Activated CD4-positive, CD25-positive, alpha-beta regulatory T cell (primary cell): ENCODE measurements at places on chromosomes 11 and 22.
A peak's percentile ranks its signal among the peaks of the same experiment; 100 is the strongest.

DNA sequence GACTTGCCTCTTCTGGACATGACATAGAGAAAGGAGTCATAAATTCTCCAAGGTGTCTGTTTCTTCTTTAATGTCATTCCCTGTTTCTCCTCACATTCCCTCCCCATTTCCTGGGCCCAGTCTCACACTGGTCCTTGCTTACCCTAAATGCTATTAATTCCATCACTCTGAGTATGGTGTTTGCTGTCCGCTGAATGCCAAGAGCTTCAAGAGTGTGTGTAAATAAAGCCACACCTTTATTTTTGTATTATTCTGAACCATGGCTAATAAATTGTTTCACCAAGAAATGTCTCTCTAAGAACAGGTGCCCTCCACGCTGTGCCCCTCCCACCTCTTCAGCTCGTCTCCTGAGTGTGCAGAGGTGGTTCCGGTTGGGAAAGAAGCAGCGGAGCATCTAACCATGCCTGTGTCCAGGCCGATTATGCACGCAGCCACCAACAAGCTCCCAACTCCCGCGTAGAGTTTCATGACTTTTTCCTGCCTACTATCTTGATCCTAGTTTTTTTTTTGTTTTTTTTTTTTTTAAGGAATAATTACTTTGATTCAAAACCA is 8.6 kb downstream of the TMEM121B start:
- no peak for DNase-seq

GRCh38 chr11:92941676-92942571 is 27.5 kb upstream of the MTNR1B start:
- DNase-seq = no peak

DNA sequence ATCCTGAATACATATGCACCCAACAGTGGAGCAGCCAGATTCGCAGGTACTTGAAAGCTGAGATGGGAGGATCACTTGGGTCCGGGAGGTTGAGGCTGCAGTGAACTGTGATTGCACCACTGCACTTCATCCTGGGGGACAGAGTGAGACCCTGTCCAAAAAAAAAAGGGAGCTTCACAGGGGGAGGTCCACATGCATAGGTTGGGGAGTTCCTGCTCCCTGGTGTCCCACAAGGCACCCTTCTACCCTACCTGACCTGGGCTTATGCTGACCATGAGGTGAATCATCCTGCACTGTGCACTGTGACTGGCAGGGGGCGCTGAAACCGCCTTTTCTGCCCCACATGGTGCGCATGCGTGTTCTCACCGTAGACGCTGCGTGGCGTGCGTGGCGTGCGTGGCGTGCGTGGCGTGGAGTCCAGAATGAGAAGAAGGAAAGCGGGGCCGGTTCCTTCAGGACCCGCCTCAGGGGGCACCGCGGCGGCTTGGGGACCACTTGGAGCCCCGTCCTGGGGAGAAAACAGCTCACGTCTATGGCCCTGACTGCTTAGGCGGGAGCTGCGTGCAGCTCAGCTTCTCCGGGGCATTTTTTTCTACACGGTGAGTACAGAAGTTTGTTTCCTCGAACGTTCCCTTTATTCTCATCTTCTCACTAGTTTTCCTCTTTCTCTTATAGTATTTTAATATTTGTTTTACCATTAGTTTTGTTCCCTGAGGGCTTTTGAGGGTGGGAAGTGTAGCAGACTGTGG is 116.6 kb upstream of the GRK3 start:
- peak; percentile 83 for DNase-seq

GRCh38 chr22:50189849-50190181 is 4.1 kb downstream of the TRABD start:
- DNase-seq = no peak

- DNase-seq = no peak
These were observed 99.3 kb downstream of the WNT7B start for GRCh38 chr22:45877651-45878050.

DNA sequence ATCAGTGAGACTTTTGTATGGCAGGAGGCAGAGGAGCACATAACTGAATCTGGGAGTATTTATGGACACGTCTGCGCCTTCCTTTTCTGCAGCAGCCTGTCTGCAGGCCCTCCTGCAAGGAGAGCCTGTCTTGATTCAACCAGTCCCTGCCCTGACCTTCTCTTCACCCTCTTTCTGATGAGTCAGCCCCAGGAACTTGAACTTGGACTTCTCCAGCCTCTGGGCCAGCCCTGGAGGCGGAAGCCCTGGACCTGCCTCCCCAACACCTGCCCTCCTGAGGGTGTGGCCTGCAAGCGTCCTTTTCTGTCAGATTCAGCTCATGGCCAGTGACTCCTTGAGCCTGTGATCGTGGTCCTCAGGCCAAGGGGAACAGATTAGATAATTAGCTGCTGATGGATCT is 20.0 kb downstream of the DAGLA start:
- no peak for DNase-seq

DNA sequence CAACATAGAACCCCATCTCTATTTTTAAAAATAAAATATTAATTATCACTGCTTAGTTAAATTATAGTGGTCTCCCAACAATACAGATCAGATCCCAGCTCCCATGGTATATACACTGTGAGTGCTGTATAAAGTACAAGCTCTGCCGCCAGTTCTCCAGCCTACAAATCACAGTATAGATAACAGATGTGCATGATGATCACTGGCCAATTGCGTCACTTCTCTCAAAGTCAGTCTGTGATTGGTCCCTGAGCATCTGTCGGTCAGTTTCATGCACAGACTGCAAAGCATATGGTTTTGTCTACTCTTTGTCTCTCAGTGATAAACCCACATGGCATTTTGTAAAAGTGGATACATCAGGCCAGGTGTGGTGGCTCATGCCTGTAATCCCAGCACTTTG is 15.7 kb downstream of the PPARA start:
- DNase-seq = no peak

- DNase-seq = no peak
These were observed 48.4 kb upstream of the HSD17B12 start for GRCh38 chr11:43632181-43632580.

GRCh38 chr11:120128392-120129119 is 9.4 kb downstream of the TRIM29 start:
- no peak for DNase-seq
